Hematopoietic multipotent progenitor cell treated with erythropoietin and hydrocortisone succinate and interleukin-3 and kit ligand, for 15 days (in vitro differentiated cells): ENCODE measurements at places on chromosomes 1 and 21.

DNA sequence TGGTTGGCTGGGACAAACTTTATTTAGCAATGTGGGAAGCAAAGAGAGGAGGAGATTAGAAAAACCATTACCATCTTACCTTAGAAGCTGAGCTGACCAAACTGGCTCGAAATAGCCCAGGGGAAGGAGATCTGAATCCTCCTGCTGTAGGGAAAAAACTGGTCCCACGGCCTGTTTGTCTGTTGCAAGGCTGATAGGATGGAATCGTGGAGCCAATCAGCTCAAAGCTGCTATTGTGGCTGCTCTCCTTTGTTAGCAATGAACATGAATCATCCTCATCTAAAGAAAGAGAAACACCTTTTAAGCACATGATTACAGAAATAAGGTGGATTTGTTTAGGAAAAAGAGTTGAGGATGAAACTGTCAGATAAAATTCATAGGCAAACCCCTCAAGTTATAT is 21.5 kb downstream of the CLSPN start:
- no peak for DNase-seq

DNA sequence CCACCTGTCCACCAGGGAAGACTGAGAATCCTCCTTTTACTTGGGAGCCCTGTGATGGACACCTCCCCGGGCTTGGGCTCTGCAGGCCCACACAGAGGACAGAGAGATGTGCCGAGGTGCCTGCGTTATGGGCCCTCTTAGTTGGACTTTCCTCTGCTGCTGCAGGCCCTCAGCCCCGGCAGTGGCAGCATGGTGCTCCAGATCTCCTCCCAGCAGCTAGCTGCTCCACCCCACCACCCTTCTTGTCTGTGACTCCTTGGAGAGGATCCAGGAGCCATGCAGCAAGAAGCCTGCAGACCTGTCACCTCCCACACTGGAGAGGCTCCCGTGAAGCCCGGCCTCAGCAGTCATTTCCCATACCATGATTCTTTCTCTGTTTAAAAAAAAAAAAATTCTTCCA is 27.4 kb downstream of the PHGDH start:
- no peak for DNase-seq

DNA sequence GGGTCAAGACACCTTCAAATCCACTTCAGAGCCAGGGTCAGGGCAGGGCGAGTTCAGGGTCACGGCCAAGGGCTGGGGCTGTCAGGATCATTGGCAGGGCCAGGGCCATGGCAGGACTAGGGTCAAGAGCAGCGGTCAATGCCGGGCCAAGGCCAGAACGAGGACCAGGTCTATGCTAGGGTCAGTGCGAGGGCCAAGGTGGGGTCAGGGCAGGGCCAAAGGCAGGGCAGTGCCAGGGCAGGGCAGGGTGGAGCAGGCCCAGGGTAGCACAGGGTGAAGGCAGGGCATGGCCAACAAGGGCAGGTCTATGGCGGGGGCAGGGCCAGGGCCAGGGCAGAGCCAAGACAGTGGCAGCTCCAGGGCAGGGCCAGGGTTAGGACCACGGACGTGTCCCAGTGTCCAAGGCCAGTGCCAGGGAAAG is 154.0 kb downstream of the LIPI start:
- no peak for DNase-seq

DNA sequence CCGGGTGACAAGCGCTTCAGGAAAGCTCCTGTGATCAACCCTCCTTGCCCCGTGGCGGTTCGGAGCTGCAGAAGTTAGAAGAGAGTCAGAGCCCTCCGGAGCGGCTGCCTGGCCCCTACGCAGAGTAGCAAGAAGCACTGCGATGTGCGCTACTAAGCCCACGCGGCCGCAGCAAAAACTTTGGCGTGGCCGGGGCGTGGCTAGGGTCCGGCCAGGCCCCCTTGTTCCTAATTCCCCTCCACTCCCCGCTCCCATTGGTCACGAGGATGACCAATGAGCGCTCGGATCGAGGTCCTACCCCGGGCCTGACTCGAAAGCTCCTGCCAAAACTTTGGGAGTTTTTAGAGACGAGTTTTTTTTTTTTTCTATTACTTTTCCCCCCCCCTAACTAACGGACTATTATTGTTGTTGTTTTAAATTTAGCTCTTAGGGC is at the start of gene HLX:
TSS of gene HLX (plus strand) at position 368 of the 433 bp plus-strand sequence. CDS start 415 bp downstream, outside the sequence.
- peak; percentile 6 for DNase-seq

- no peak for DNase-seq
Observed at GRCh38 chr1:83641206-83641658, 357.7 kb downstream of the TTLL7 start.

GRCh38 chr1:183416850-183417771 is 1.1 kb downstream of the NMNAT2 start:
- DNase-seq = no peak

DNA sequence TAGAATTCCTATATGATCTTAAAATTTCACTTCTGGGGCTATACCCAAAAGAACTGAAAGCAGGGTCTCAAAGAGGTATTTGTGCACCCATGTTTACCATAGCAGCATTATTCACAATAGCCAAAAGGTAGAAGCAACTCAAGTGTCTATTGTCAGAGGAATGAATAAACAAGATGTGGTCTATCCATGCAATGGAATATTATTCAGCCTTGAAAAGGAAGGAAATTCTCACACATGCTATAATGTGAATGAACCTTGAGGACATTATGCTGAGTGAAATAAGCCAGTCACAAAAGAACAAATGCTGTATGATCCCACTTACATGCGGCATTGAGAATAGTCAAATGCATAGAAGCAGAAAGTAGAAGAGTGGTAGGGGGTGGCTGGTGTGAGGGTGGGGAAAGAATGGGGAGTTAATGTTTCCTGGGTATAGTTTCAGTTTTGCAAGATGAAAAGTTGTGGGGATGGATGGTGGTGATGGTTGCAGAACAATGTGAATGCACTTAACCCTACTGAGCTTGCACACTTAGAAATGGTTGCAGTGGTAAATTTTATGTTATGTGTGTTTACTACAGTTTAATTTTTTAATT is 122.4 kb downstream of the TOMM20 start:
- no peak for DNase-seq

GRCh38 chr1:154329551-154330131 is 4.3 kb downstream of the ATP8B2 start:
- DNase-seq = no peak

- DNase-seq = no peak
Observed at GRCh38 chr1:156655151-156655903, 13.4 kb downstream of the BCAN start.

DNA sequence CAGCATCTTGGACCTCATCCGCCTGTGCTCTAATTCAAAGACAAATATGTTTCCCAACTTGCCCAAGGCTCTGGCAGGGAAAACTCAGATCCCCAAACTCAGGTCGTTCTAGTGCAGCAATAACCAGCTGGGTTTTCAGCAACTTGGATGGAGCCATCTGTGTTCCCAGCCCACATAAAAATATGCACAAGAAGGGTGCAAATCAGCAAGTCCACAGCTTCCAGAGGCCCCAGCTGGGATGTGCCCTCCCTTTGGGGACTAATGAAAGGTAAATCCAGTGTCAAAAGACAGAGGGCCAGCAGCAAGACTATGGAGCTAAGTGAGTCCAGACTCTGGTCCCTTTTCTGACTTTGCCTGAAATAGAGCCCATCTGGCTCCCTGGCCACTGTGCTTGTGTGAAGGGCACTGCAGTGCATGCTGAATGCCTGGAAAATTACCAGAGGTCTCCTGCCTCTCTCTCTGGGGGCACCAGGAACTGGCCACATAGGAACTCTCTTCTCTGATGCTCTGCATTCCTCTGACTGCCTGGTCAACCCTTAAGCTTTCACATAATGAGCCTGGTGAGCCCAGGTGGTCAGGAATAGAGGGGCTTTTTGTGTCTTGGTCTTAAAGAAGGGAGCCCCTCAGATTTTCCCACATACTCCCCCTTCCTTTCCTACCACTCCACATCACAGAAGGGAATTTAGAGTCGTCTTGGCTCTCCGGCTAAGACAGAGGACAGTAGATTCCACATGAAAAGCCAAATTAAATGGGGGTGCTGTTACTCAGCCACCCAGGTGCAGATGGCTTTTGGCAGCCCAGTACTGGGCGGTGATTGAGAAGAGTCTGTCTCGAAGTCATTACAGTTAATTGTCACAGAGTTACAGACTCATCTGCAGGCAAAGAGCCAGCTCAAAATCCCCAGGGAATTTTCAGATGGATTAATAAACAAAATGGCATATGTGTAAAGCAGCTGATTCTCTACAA is 88.1 kb upstream of the C1orf21 start:
- no peak for DNase-seq

DNA sequence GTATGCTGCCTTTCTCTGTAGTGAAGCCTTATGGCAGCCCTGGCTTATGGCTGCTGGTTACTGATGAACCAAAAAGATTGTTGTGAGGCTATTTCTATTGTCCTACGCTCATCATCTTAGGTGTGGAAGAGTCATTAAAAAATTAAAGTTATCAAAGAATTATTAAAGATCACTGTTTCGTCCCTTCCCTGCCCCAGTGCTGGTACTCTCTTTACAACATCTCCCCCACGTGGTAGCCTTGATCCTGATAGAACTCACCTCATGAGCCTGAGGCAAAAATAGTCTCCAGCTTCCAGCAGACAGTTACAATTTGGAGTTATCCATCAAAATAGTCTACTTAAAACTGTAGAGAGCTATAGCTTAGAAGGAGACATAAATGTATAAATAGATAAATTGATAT is 201.5 kb downstream of the S1PR1 start:
- DNase-seq = no peak

GRCh38 chr1:235275223-235275622 is 52.8 kb downstream of the ARID4B start:
- no peak for DNase-seq

- DNase-seq = no peak
Observed at GRCh38 chr1:38512789-38513188, 346.8 kb downstream of the RRAGC start.

DNA sequence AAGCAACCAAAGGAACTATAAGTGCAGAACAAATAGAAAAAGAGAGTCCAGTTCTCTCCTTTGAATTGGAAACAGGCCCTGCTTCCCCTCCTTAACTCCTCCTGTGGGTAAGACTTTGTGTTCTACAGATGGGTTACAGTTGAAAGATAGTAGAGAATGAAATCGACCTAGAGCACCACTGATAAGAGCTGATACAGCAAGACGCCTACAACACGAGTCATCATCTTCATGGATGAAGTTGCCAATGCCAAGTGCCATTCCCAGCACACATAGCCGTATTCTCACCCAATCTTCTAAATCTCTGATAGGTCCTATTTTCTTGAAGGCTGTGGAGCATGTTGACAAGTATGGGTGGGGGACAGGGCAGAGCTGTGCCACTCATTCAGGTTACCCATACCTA is 99.8 kb upstream of the CAMK1G start:
- no peak for DNase-seq

DNA sequence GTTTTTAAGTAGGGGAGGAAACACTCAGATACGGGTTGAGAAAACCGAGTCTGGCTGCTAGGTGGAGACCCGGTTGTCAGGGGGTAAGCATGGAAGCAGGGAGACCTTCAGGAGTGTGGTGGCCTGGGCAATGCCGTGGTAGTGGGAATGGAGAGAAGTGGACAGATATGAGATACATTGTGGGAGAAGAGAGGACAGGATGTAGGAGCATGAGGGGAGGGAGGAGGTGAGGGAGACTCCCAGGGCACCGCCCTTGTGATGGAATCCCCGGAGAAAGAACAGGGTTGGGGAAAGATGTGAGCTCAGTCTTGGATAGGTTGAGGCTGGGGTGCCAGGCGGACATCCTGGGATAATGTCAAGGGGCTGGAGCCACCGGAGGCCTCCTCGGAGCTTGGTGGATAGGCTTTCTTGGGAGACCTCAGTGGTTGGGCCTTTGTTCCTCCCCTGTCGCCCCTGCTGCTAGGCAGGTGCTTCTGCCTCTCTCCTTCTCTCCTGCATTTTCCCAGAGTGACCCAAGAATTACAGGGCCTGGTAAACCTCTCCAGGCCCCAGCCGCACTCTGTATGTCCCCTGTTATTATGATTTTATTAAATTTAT is 21.3 kb downstream of the ZNF362 start:
- no peak for DNase-seq

DNA sequence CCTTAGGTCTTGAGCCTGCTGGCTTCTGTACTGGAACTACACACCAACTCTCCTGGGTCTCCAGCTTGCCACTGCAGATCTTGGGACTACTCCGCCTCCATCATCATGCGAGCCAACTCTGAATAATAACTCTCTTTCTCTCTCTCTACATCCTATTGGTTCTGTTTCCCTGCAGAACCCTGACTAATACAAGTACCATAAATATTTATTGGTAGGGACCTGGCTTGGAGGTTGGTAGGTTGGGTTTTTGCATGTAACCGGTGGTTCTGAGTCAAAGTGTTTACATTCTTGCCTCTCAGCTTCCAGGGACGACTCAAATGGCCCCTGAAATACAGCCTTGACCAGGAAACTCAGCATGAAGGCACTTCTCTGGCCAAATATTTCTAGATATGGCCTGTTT is 110.4 kb downstream of the KCND3 start:
- DNase-seq = no peak

DNA sequence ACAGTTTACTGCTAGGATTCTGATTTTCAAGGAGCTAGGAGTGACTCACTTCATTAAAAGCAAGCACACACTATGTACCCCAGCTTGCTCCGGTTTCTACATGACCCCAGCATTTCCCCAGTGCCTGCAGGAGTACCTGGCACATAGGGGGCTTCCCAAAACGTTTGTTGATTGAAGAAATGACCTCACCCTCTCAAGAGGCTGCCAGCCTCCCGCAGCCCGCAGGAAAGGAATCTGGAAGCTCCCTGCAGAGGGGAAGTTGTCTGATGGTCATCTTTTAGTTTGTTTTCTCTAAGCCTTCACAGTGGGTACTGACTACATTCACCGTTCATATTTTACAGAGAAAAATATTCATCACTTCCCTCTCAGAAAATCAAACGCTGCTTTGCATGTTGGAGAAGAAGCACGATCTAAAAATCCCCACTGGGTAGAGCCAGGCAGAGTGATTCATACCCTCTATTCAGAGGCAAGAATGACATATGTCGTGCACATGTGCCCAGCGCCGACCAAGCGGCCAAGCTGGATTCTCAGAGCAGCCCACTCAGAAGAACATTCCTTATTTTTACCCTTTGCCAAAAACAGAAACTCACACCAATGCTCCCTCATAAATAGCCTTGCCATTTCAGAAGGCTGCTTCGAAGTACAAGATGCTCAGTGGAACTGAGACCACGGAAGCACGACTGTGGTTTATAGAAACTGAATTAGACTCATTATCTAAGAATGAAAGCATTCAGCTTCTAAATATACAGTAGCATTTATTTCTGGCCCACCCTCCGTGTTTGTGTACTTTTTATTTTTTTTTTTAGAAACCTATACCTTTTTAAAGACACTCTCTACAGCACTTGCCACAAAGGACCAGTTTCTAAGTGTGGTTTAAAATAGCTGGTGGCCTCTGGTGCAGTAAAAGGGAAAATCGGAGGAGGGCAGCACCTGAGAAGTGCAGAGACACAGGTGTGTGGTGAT is 143.2 kb downstream of the MIS18A start:
- DNase-seq = no peak

GRCh38 chr1:116329524-116330341 is 43.3 kb upstream of the ATP1A1 start:
- DNase-seq = no peak

- DNase-seq = no peak
Observed at GRCh38 chr1:176800978-176801513, 338.1 kb downstream of the PAPPA2 start.

DNA sequence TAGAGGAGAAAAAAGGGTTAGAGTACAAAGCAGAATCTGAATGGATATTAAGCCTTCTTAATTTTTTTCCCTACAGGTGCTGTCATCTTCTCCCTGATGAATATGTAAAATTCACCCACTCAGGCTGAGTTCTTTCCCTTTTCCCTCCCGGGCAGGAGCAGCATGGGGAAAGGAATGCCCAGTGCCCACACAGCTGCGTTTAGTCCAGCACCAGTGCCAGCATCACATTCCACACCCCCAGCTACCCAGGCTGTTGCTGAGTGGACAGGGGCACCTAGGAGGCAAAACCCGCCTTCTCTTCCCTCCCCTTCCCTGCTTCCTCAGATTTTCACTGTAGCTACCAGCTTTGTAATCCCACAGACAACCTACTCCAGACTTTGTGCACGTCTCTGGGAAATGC is 3.4 kb upstream of the CADM3 start:
- no peak for DNase-seq
